ENCODE measurements at places on chromosomes 5 and 9.

DNA sequence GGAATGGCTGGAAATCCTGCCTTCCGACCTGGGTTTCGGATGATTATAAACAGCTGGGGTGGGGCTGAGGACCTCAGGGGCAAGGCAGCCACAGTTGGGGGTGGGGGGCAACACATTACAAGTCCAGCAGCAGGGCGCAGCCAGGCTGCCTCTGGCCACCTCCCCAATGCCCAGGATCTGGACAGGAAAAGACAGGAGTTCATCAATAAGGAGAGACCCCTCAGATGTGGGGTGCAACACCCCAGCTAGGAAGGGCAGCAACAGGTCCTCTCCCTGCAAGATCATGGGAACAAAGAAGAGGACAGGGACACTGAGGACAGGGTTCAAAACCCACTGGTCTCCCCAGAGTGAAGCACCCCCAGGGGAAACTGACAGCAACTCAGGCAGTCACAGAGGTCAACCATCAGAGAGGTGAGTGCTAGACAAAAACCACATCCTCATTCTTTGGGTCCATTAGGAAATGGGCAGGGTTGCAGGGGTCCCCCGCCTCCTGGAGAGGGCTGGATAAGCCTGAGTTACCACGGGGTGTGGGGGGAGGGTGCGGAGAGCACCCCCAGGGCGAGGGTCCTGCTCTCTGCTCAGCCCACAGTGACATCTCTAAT lies 33.5 kb downstream of the SEMA4D start:
- no peak for DNase-seq

DNA sequence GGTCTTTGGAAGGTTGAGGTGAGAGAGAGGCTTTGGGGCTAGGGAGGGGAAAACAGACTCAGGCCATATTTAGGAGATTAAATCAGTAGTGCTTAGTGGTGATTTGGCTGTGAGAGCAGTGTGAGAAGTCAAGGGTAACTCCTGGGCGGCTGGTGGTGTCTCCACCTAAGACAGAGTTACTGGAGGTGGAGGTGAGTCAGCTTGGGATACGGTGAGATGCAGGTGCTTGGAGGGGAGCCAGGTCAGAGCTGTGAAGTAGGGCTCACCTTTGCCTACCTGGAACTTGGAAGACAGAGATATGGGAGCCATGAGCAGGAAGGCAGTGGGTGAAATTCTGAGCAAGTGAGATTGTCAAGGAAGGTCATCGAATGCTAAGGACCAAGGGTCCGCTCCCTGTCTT lies 24.5 kb downstream of the RGS3 start:
- DNase-seq: no peak

GRCh38 chr9:4124266-4124665 lies 175.6 kb downstream of the GLIS3 start:
- DNase-seq: no peak

GRCh38 chr5:61732796-61733195 lies 400.7 kb downstream of the ZSWIM6 start:
- no peak for DNase-seq

GRCh38 chr5:150670275-150670947 lies 9.4 kb downstream of the MYOZ3 start:
- DNase-seq: no peak

DNA sequence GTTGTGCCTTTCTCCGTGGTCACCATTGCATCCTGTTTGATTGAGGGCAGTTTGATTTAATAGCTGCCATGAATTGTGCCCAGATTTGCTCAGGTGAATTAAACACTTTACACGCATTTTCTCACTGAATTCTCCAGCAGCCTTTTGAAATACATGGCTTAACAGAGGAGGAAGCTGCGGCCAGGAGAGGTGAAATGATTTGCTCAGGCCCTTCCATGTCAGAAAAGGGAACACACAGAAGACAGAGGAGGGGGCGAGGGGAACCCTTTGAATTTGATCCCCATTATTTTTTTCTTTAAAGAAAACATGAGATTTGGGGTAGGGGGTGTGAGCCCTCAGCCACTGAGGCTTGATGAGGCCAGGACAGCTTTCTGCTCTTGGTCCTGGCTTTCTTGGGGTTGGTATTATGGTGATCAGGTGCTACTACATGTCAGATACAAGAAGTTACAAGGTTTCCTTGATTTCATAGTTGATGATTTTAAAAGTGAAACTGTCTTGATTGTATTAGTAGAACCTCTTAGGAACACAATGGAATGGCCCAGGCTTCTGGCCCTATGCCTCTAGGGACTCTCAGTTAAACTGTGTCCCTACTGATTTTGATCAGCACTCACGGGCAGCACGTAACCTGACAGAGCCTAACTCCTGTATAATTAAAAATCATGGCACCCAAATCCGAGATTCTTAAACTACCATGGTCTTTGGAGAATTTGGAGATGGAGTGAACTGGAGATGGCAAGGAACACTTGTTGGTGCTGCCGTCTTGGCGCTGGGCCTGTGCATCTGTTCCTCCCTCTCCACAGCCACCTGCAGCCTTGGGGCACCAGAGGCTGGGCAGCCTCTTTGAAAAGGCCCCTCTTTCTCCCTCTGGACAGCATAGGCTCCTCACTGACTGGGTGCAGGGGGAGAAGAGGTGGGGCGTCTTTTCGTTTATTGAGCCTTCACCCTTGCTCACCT lies 107.9 kb downstream of the TRIO start:
- no peak for DNase-seq

DNA sequence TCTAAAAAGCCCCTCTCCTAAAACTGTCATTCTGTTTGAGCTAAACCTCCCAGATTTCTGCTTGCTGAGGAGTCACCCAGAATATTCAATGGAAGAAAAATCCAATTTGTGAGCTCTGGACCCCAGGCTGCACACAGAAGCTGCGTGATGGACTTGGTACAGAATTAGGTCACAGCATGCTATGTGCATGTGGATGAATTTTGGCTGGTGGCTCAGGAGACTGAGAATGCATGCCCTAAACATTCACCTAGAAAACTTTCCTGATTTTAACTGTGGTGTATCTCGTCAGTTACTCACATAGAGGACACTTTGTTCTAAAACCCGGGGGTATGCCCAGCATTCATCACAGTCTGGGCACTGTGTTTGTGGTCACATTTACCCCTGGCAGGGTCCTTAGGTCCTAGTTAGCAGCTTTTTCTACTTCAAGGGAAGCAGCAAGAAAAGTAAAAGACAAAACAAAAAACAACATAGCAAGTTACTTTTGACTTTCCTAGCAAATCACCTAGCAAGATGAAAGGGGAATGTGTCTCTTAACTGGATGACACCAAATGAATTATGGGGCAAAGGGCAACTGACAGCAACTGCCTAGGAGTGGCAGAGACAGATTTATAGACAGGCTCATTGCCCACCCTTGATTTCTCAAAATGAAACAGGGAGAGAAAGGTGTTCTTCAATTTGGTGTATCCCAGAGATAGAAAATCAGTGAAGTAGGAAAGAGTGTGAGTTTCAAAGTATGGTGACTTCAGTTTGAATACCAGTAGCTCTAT lies 8.3 kb upstream of the SHROOM1 start:
- no peak for DNase-seq

GRCh38 chr9:123678038-123678877 lies 251.7 kb downstream of the DENND1A start:
- DNase-seq: no peak

- no peak for DNase-seq
These were observed 475.7 kb downstream of the TMEM232 start for GRCh38 chr5:110250755-110251154.

DNA sequence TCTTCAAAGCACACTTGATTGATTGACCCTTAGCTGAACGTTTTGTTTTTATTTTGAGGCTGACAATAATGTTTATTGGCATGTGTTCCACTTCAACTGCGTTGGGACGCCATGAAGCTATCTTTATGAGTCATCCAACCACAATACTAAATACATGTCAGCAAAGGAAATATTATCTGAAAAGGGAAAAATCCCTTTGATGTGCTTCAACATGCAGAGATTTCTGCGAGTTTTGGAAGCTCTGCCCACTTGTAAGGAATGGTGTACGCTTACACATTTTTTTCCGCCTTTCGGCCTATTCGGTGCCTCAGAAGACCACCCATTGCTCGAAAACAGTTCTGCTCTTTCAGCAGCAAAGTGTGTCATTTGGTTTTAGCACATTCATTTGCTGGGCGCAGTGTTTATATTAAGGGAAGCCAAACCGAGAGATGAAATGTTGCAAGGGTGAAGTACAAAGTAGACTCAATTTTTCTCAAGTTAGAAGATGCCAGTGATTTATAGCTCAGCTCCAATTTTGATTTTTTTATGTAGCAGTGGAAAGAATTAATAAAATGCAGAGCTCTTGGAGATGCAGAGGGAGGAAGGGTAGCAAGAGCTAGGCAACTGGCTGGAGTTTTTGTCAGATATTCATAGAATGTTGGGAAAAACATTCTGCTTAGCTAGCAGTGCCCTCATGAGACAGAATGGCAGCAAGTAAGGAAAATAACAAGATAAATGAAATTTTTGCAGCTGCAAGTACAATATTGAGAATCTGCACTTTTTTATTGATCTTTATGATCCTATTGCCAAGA lies 68.9 kb downstream of the PRDM6 start:
- DNase-seq: no peak

DNA sequence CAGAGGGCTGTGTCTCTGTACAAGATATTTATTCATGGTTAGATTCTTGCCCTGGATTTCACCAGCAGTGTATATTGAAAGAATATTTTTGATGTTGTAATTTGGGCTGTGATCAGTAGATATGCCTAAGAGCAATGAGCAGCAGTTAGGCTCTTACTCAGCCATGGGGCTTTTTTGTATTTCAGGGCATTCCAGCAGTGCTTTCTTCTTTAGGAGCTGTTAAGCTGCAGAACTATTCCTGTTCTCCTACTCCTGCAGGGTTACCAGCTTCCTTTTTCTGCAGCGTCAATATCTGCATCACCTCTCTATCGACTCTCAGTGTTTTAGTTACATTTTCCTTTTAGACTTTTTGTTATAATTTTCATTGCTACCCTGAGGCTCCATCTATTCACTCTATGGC lies 206.2 kb downstream of the SLCO4C1 start:
- DNase-seq: no peak

DNA sequence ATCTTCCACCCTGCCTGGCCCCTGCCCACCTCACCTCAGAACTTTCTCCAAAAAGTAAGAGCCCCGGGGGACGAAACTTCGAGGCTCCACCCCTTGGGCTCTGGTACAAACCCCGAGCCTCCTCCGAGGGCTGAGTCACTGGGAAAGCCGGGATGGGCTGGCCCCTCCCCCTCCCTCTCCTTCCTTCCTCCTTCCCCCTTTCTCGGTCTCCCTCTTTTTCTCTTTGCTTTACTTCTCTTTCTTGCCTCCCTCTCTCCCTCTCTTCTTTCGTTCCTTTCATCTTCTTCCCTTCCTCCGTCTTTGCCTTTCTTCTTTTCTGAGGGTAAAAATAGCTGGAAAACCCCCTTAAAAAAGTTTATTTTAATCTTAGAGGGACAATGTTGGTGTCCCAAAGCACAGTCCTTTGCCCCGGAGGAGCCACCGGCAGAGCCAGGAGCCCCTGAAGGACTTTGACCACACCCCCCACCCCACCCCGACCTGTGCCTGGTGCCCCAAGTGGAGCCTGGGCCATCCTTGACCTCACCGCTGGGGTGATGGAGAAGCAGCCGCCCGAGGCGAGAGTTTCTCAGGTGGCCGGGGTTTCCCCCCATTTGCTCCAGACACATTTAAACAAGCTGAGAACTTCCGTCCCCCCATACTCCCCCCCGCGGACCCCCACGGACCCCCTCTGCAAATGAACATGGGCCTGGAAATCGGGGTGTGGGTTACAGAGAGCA lies 5.7 kb upstream of the NOTCH1 start:
- no peak for DNase-seq

GRCh38 chr5:135831851-135832555 lies 2.5 kb upstream of the SLC25A48 start:
- no peak for DNase-seq

DNA sequence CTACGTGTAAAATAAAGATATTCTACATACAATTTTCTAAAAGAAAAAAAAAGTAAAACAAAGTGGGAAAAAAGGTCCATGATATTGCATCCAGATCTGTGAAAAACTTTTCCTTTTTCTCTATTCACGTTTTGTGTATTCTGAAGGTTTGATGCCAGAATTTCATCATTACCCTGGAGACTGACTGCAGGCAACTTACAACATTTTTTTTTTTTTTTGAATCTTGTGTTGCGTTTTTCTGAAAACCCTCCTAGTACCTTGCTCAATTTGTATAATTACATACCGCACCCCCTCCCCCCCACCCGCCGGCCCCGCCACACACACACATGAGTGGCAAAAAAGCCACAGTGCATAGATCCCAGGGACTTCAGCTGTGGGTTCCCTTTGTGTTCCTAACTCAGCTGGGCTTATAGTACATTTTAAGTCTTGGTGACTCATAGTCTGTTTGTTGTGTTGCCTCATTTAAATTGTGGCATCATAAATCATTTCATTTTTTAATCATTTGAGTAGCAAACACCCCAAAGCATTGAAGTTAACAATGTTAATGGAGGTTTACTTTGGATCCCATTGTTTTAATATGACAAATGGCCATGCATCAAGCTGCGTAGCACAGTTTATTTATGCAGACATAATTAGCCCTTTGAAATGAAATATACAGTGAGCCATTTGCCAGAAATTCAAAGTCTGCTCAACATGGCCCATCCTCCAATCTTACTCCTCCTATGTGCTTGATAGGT lies 36.0 kb downstream of the PRDM6 start:
- no peak for DNase-seq

DNA sequence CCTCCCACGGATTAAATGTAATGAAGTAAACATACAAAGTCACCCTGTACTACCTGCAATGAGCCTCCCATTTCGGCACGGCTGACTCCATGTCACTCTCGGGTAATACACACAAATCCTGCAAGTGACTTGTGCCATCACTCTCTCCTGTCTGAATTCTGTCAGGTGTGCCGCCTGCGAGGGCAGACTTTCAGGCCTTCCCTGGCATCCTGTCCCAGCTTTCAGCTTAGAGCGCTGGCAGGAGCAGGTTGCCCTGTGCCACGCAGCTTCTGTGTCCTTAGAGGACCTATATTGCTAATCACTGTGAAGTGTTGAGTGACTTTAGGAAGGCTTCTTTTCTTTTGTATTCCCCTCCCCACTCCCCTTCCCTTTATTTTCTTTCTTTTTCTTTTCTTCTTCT lies 25.8 kb upstream of the S1PR3 start:
- DNase-seq: no peak

DNA sequence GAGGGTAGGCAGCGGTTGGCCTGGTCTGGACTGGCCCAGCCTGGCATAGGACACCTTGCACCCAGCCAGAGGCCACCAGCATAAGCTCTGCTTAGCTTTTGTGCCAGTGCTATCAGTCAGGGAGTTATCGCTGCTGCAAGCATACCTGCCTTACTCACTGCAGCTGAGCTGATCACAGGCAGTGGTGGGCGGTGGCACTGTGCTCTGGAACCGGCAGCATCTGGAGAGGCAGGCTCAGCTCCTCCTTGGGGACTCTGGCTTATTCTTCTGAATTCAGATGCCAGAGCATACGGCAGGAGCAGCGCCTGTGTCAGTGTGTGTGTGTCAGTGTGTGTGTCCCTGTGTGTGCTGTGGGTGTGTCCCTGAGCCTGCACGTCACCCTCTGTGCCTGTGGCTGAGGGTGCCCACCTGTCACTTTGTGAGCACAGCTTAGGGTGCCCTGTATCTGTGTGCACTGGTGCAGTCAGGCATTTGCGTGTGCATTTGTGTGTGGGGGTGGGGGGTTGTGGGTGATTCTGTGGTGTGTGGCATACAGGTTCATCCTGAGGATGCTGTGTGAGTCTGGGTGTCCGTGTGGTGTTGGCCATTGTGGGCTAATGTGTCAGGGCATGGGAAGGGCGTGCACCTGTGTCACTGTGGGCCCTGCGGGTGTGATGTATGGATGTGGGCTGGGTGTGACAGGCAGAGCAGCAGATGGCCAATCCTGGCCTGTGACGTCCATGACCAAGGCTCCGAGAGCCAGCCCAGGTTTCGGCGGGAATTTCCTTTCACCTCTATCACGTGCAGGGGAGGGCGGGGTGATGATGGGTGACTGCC lies 23.5 kb downstream of the LMX1B start:
- DNase-seq: no peak

Data from stimulated activated CD4-positive, alpha-beta T cell treated with anti-CD3 and anti-CD28 coated beads, Interleukin-2, amount 100 ng/mL, for 48 hours (primary cell).